LHCN-M2 (cell line): ENCODE measurements at places on chromosomes 5 and 9. TPM values are rescaled to one million over a fixed set of nuclear protein-coding genes. Genes with fewer than 3 reads are reported as not detected.

DNA sequence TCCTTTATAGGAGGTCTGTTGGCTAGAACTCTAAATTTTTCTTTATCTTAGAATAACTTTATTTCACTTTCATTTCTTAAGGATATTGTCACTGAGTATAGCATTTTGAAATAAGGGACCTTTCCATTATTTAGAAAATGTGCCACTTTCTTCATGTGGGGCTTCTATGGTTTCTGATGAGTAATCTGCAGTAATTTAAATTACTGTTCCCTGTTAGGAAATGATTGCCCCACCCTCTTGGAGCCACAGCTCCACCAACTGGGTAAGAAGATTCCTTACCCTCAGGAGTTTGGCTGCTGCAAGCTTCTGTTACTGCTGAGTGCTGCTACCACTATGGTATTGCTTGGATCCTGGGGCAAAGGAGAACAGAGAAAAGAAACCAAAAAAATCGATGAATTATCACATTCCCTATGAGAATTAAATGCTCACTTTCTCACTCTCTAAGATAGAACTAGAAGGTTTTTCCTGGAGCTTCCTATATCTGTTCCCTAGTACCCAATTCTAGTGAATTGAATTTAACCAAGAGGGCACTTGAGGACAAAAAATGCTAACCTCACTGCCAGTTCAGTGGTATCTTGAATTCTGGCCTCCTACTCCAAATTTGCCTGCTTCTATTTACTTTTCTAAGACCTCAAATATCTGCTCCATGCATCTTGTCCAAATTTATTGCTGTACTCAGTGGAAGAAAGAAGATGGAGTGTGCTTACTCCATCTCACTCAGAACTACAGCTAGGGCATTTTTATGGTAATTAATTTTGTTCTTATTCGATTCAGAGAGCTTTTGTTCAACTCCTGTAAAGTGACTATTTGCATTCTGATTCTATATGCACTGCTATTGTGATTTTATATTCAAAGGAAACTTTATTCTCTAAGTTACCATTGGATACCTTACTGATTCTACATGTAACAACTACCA lies 2111.3 kb downstream of the MAT2B start:
- no peak for DNase-seq

DNA sequence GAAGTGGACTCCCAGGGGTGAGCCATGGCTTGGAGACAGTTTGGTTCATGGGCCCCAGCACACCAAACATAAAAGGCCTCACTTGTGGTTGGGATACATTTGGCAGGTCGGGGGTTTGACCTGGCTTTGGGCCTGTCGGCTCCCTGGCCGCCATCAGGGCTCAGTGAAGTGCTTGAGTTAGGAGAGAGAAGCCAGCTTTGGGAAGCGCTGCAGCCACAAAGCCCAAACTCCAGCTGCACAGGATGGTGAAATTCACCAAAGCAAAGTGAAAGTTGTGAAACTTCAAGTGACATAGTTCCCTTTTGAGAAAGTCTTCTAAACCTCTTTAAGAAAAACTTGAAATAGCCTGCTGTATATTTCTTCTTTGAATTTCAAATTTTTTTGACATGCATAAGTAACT lies 27.5 kb downstream of the SLC46A2 start:
- DNase-seq, result no peak

GRCh38 chr5:132808866-132809265 lies 4.2 kb upstream of the SOWAHA start:
- DNase-seq, result no peak

GRCh38 chr9:114371343-114371944 lies 16.3 kb downstream of the AKNA start:
- no peak for DNase-seq

GRCh38 chr9:98043915-98044314 lies 12.6 kb upstream of the NANS start:
- no peak for DNase-seq

DNA sequence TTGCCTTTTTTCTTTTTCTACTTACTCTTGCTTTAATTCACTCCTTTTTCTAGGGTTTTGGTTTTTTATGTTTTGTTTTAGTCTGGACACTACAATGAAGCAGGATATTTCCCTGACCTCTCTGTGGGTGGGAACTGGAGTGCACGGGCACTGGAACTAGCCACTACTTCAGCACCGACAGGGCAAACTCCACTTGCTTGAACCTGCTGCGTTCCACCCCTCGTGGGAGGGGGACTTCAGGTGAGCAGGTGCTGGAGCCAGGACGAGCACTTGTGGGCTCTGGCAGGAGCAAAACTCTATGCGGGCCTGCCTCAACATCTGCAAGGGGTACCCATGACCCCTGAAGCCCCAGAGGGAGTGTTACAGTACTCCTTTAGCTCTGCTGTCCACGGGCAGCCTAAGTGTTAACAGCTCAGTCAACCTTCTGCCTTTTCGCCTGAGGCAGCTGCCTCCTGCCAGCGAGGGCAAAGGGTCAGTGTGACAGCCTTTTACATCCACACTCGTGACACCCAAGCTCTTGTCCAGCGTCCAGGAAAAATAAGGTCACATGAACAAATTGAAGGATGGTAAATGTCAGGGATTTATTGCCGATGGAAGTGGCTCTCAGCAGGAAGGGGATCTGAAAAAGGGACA lies 144.1 kb upstream of the NFIL3 start:
- no peak for DNase-seq

- DNase-seq, result no peak
Measured at GRCh38 chr5:90214991-90215390, 194.6 kb downstream of the CETN3 start.

DNA sequence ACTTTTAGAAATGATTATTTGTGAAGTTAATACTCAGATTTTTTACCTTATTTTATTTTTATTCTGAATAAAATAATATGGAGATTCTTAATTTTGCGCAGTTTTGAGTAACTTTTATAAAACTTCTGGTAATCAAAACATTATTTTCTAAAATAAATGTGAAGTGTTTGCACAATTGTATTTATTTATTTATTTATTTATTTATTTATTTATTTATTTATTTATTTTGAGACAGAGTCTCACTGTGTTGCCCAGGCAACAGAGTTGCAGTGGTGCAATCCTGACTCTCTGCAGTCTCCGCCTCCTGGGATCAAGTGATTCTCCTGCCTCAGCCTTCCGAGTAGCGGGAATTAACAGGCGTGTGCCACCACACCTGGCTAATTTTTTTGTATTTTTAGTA lies 73.5 kb downstream of the RPS6 start:
- DNase-seq, result no peak

DNA sequence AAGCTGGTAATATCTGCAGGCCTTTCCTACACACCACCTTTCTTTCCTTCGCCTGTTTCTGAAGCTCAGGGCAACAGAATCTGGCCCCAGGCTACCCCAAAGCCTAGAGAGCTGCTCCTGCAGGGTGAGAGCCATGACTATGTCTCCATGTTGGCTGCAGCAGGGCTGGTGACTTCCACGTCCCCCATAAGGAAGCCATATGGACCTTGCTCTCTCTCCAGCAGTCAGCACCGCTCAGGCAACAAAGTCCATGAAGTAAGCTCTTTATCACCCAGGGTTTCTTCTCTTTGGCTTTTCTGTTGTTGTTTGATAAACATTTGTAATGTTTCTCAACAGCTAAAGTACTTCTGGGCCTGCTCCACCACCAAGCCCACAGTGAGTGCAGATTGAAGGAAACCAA lies 125.2 kb downstream of the SLIT3 start:
- DNase-seq, result no peak

DNA sequence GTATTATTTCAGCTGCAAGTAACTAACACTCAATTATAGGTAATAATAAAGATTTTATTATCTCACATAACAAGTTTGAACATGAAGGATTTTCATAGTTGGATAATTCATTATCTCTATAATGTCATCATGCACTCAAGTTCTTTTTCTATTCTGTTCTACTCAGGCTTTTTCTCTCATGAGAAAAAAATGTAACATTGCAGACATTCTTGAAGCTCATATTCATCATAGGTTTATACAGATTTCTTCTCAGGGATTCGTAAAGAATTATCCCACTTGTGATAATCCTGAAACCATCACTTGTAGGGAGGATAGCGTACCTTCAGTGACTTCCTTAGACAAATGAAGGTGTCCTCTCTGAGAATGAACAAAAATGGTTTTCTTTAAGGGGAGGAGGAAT lies 150.3 kb downstream of the XRCC4 start:
- DNase-seq, result no peak

DNA sequence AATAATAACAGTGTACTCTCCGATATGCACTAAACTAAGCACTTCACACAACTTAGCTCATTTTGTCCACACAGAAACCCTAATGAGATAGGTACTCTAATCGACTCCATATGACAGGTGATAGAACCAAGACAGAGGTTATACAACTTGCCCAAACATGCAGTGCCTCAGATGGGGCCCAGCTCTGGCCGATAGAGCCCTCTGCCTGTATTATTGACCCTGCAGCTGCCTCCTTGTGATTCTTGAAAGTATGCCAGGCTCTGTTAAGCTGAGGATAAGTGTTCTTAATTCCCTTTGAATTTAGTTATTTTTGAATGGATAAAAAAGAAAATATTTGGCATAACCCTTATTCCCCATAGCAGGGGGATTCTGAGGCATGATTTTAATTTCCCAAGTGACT lies 78.5 kb downstream of the HMHB1 start:
- DNase-seq, result peak; percentile 55

- peak; percentile 92 for DNase-seq
Measured at GRCh38 chr9:107733523-107733894, 243.9 kb upstream of the KLF4 start.

DNA sequence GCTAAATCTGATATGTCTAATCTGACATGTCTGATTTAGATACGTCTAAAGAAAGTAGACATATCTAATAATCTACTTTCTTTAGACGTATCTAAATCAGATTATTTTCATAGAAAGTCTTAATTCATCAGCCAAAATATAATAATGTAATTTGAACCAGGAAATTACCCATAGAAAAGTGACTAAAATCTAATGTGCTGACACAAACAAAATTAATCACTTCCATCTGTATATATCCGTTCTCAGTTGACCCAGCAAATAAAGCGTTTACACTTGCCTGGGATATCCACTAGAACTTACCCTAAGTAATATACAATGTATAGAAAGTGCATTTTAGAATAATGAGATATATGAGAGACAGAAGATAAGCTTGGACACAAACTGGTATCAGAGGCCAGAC lies 56.7 kb downstream of the TTLL11 start:
- no peak for DNase-seq

- DNase-seq, result peak; percentile 57
Measured at GRCh38 chr5:65213921-65214525, 267.7 kb downstream of the ADAMTS6 start.

DNA sequence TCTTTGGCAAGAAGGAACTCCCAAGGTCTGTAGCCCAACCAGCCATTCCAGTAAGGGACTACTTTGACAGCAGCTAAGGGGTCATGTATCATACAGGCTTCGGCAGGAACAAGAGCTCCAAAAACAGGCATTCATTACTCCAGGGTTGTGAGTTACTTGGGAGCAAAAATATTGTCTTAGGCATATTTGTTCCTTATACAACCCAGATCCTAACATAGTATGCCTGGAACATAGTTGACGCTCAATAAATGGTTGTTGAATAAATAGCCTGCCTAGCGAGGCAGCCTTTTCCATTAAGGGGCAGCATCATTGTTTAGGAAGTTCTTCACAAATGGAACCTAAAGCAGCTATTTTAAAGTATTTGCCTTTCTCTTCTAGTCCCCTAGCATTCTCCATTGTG lies 35.8 kb upstream of the FER start:
- DNase-seq, result no peak

- DNase-seq, result peak; percentile 78
Measured at GRCh38 chr9:77793849-77794248, 145.7 kb upstream of the GNA14 start.

DNA sequence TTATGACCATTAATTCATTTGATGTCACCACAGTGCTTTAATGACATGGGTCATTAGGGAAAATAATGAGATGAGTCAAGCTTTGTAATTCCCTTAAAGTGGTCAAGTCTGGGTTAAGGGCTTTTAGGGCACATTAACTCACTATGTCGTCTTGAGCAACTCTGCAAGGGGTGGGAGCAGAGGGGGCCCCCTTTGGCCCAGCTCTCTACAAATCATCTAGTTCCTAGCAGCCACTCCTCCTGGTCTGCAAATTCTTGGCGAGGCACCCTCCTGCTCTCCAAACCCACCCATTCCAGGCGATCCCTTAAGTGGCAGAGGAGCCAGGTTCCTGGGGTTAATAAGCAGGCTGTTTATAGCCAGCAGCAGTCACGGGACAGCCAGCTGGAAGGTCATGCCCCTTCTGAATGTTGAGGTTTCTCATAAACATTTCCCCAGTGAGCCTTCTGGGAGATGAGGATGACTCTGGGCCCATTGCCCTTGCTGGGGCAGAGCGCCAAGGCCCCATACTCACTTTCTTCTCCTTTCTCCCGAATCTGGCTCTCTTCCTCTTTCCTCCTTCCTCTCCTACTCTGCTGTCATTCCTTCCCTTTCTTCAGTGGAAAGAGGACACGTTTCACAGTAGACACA lies 14.3 kb upstream of the GPX3 start:
- peak; percentile 53 for DNase-seq

GRCh38 chr5:78734094-78734845 lies 85.7 kb upstream of the LHFPL2 start:
- no peak for DNase-seq

DNA sequence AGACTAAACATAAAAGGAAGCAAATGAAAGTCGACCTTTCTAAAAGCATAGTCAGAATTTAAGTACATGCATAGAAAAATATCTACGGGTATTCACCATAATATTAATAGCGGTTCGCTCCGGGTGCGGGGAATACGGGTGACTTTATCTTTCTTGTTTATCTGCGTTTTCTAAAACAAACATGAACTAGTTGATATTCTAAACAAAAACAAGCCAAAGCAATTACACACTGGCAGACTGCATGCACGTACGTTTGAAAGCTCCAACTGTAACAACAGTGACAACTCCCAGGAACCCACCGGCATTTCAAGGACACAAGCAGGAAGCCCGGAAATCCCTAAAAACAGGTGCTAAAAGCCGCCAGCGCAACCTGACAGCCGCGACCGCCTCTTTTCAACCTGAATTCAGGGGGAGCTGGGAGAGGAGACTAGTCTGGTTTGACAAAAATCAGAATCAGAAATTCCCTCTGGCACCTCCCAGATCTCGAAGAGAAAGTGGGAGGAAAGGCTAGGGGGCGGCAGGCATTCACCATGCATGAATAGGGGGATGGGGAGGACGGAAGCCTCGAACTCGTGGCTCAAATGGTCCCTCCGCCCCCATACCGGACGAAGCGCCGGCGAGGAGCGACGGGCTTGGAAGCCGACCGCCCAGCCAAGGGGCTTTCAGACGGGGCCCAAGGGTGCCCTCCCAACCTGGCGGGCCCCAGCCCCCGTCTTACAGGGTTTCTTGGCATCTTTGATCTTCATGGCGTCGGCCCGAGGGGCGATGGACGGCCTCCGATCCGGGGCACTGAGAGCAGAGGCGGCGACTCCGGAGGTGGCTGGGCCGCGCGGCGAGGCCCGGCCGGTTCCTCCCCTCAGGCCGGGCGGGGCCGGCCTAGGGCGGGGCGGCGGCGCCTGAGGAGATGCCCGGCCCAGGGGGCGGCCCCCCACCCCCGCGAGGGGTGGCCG lies at the start of gene PANK3:
TSS of gene PANK3 (minus strand) at position 831 of the 950 bp plus-strand sequence. CDS start at position 746, 85 bp downstream.
- DNase-seq, result peak; percentile 63

GRCh38 chr5:155753943-155754581 lies 572.9 kb upstream of the SGCD start:
- DNase-seq, result no peak

The FGFR4 gene
- total RNA-seq, result 29.3 and 56.0 TPM in 2 replicates

The RLN1 gene
- not detected in 2 replicates for total RNA-seq

The OR1Q1 gene
- total RNA-seq, result not detected in 2 replicates

The PCDHGA6 gene
- 0.77 and 0.98 TPM in 2 replicates for total RNA-seq

The SGCD gene
- 18.9 and 22.4 TPM in 2 replicates for total RNA-seq

The PDZD2 gene
- not detected in 2 replicates for total RNA-seq

The TSTD2 gene
- total RNA-seq, result 11.4 and 14.6 TPM in 2 replicates

The NUTM2F gene
- not detected in 2 replicates for total RNA-seq

The SPINK13 gene
- total RNA-seq, result not detected in 2 replicates

The SLC6A3 gene
- total RNA-seq, result not detected in 2 replicates

The FOXD4L5 gene
- total RNA-seq, result 0.06 TPM in 1 of 2 replicates, not detected in the other

The TMEM252 gene
- total RNA-seq, result not detected in 2 replicates

The DDX4 gene
- not detected in 2 replicates for total RNA-seq

The CDX1 gene
- not detected in 2 replicates for total RNA-seq
